ENCODE measurements at places on chromosomes 12 and 14.

DNA sequence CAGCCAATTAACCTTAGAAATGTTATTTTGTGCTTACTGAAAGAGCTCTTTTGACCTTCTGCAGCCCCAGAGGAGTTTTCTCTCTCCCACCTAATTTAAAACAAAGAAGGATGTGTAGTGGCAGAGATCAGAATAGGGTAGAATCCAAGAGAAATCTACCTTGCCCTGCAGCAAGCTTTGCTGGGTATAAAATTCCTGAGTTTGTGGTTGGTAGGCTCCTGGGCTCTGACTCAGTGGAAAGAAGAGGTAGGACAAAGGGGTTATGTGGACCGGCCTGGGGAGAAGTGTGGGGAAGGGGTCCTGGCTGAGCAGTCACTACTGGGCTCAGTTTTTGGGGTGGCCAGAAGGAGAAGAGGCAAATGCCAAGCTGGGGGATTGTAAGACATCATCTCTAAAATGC is 46.8 kb downstream of the IRF2BPL start:
- DNase-seq, result no peak

DNA sequence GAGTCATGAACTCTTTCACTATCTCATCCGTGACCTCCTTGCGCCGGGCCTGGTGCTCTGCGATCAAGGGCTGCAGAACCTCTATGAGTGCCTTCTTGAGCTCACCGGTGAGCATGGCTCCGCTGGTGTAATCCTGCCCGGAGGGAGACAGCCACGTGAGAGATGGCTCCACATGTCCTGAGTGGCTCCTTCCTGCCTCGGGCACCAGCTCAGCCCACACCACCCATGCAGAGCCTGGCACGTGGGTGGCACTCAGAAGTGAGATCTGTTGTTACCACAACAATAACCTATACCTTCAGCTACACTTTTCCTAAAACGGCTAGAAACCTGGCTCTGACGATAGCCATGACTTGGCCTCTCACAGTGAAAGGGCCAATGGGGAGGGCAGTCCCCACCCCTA is 11.8 kb downstream of the SLC25A47 start:
- no peak for DNase-seq

DNA sequence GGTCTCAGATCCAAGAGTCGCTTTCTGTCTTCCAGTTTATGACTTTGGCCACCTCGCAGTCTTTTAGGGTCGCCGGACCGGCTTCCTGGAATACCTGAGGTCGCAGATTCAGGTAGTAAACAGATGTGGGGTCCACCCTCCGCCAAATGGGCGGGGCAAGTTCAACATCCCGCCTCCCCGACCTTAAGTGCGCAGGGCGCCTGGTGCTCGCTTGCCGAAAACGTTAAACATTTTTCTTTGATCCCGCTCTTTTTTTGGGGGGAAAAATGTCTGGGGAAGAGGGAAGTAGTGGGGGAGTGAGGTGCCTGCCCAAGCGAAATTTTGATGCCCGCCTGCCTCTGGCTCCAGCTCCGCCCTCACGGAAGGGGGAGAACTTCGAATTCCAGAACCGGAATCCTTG is 73.9 kb upstream of the TBX5 start:
- DNase-seq, result no peak

GRCh38 chr12:95608252-95609033 is 57.2 kb upstream of the USP44 start:
- DNase-seq, result peak; percentile 55

GRCh38 chr14:33742166-33742565 is 208.7 kb downstream of the EGLN3 start:
- no peak for DNase-seq

DNA sequence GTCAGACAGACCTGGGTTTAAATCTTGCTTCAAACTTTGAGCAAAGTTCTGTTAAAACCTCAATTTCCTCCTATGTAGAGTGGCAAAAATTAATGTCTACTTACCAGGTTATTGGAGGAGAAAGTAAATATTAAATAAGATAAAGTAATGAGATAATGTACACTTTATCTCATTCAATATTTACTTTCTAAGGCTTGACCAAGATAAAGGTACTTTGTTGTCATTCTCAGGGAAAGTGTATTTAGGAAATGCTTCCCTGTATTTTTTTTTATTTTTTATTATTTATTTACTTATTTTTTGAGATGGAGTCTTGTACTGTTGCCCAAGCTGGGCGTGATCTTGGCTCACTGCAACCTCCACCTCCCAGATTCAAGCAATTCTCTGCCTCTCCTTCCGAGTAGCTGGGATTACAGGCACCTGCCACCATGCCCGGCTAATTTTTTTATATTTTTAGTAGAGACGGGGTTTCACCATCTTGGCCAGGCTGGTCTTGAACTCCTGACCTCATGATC is 4.7 kb downstream of the FAM161B start:
- no peak for DNase-seq

DNA sequence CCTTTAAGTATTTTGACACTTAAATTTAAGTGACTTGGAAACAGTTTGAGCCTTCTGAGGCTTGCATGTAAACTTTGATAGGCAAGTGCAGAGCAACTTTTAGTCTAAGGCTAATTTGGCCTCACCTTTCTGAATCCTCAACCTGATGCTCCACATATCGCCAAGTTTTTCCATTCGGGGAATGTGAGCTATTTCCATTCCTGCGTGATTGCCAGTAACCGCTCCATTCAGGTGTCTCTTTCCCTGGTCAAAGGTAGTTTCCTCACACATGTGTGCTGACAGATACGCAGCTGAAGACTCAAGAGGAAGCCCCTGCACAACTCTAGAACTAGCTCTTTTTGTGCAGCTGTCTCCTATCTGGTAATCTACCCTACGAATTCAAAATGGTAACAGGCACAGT is 25.4 kb upstream of the FUT8 start:
- DNase-seq, result no peak

DNA sequence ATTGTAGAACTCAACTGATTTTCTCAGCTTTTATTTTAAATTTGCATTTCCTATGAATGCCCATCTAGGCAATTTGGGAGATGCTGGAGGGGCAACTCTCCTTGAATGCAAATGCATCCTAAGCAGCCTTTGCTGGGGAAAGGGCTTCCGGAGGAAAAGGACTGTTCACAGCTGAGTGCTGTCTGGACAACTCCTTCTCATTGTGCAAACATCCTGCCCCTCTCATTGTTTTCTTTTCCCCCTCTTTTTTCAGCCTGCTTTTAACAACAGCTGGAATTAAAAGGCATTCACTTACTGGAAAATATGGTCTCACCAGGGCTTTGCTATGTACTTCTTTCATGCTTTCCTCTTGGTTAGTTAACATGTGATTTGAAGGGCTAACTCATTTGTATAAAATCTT is 397.8 kb downstream of the FUT8 start:
- no peak for DNase-seq

GRCh38 chr14:54803926-54804537 is 98.6 kb downstream of the GCH1 start:
- no peak for DNase-seq

DNA sequence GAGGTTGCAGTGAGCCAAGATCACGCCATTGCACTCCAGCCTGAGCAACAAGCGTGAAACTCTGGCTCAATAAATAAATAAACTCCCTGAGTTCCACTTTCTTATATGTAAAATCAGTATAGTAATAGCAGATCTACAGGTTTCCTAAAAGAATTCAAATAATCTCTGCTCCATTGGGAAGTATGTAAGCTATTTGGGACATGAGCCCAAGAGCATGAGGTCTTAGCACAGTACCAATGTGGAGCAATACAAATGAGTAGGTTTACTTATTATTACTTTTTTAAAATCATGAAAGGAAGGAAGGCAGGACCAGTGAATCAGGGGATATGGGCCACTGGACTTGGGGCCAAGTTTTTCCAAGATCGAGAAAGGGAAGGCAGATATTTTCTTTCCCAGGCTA is 216.9 kb upstream of the DIO2 start:
- no peak for DNase-seq

DNA sequence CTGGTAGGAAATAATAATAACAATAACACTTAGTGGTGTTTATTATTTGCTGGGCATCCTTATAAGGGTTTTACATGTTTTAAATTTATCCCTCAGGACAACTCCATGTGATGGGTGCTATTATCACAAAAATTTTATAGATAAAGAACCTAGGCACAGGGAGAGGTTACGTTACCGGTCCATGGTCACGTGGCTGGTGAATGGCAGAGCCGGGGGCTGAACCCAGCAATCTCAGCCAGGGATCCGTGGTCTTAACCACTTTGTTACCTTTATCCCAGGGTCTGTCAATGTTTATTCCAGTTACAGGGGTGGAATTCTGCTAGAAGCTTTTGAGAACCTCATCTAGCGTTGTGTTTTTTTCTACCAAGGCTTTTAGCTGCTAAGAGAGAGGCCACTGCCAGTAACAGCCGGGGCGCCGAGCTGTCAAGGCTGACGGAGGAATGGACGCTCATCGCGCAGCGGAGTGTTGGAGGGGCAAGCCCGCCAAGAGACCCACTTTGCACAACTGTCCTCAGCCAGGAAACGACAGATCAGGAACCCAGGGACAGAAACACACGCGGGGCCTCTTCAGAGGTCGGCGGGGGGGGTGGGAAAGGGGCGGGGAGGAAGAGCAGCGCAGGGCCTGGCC is 418 bp downstream of the AMN1 start:
- no peak for DNase-seq

All from NT2/D1 (cell line).